GM23248 (cell line): ENCODE measurements at places on chromosomes 13 and 19.

DNA sequence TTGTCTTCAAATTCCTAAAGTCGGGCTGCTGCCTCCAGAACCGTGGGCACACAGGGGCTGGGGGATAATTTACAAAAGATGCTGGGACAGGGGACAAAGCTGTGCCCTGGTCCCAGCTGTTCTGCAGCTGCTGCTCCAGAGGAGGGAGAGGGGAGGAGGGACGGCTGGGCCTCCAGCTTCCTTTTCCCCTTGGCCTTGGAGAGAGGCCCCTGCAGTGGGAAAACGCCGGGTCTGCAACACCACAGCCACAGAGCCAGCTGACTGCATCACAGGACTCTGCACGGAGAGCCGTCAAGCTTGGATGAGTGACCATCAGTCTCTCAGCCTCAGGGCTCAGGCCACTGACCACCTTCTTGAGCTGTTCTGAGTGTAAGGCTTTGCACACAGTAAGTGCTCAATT is 6.1 kb downstream of the DOCK6 start:
- no peak for DNase-seq

DNA sequence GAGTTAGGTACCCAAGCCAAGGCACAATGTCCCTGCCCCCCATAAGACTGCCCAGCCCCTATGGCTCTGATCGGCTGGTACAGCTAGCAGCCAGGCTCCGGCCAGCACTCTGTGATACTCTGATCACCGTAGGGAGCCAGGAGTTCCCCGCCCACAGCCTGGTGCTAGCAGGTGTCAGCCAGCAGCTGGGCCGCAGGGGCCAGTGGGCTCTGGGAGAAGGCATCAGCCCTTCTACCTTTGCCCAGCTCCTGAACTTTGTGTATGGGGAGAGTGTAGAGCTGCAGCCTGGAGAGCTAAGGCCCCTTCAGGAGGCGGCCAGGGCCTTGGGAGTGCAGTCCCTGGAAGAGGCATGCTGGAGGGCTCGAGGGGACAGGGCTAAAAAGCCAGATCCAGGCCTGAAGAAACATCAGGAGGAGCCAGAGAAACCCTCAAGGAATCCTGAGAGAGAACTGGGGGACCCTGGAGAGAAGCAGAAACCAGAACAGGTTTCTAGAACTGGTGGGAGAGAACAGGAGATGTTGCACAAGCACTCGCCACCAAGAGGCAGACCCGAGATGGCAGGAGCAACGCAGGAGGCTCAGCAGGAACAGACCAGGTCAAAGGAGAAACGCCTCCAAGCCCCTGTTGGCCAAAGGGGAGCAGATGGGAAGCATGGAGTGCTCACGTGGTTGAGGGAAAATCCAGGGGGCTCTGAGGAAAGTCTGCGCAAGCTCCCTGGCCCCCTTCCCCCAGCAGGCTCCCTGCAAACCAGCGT is 3.0 kb upstream of the KMT2B start:
- no peak for DNase-seq

DNA sequence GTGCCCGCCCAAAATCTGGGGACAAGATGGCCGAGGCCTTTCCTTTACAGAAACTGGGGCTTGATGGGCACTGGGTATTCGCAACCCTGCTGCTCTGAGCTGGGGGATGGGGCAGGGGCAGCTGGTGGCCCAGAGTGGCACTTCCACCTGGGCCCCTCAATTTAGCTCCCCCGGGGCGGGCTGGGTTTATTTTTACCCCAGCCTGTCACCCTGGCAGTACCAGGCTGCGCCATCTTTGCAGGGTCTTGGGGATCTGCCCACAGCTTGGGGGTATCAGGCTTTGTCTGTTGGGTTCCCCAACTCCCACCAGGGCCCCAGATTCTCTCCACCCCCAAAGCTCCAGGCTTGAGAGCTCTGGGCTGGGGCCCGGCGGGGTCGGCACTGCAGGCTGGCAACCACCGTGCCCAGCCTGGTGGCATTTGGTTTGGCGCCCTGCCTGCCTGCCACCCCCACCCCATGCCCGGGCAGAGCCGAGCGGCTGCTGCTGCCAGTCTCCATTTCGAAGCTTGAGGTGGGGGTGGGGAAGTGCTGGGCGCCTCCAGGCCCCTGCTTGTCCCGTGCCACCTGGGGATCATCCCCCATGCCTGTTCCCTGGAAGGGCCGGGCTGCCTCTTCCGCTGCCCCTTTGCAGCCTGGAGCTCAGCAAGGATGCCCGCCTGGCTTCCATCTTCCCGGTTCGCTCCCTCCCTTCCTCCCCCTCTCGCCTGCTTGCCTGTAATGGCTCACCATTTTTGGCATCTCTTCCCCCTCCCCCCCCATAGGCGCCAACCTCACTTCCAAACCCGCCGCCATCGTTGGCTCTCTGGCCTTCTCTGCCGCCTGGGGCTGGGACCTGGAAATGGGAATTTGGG is 11.4 kb downstream of the NFIX start:
- DNase-seq: peak; percentile 54

DNA sequence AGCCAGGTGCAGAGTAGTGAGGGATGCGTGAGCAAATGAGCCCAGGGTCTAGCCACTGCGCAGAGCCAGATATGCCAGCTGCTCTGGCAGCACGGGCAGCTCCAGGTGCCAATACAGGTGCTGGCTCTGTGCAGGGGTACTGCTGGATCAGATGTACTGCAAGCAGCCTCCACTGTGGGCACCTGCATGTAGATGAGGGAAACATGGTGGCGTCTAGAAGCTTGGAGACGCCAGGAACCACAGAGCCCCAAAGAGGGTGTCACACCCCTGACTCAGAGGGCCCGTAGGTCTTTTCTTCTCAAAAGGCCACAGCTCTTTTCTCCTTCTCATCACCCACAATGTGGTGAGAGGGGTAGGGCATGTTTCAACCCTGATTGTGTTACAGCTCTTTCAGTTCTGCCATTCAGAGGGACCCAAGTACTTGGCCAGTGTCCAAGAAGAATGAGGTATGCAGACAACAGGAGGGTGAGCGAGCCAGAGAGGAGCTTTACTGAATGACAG is 244.4 kb upstream of the SLITRK1 start:
- DNase-seq: no peak

GRCh38 chr13:48316826-48317510 is 13.4 kb downstream of the RB1 start:
- no peak for DNase-seq

DNA sequence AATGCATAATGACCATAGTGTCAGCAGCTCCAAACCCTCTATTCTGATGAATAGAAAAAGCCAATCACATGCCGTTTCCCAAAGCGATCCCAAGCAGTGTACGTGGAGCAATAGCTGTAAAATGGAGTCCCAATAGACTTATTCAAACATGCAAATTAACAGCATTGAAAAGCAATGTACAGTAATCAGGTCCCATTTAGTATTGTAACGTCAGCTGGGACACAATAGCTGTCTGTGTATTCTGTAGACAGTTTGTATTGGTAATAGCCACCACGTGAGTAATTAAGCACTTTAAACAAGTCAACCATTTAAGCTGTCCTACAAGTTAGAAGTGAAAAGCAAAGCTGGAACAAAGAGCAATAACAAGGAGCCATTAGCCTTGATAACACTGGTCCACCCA is 698.2 kb downstream of the PCDH17 start:
- DNase-seq: no peak

- DNase-seq: peak; percentile 45
Observed at GRCh38 chr19:12841094-12841493, 2.8 kb downstream of the MAST1 start.

- no peak for DNase-seq
Observed at GRCh38 chr13:106100171-106100919, 435.1 kb downstream of the EFNB2 start.

GRCh38 chr13:63184693-63185092 is 1769.0 kb upstream of the PCDH20 start:
- peak; percentile 38 for DNase-seq

GRCh38 chr13:21938168-21938567 is 267.3 kb downstream of the FGF9 start:
- DNase-seq: peak; percentile 12

GRCh38 chr13:110133425-110134235 is 173.3 kb downstream of the COL4A1 start:
- no peak for DNase-seq

DNA sequence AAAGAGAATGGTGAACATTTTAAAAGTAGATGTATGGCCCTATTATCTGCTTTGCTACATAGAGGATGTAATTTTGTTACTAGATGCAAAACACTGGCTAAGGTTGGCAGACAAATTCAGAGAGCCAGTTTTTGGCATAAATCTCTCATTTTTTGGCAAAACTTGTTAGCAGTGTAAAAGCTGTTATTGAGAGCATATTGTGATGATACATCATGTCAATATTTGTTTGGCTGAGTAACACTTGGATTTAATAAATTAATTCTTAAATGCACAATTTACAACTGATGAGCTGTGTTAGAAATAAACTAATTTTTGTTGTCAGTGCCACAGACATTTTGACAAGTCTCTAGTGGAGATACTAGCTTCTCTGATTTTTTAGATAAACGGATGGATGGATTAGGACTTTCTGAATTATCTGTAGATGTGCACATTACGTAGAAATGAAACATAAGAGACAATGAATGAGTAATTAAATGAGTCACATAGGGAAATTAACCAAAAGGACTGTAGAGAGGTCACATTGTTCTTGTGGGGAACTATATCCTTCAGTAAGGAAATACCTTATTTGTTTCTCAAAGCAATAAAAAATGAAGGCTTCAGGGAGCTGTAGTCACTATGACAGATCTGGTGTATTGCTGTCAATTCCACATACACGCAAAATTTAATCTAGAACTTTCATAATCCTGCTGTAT is 17.4 kb downstream of the UFM1 start:
- DNase-seq: peak; percentile 75

DNA sequence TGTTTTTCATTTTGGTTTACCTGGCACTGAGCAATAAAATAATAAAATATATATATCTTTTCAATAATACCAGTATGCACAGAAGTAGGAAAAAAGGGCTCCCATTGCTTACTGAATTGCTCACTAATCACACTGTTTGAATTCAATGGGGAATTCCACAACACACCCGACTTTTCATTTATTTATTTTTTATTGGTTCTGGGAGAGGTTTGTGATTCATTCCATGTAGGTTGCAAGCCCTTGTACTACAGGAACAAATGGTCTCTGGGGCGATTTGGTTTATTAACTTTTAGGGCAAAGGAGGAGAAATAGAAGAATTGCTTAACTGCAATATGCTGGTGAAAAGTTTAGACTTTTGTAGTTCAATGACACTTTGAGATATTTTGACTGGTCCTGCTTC is 207.4 kb downstream of the DCT start:
- no peak for DNase-seq

DNA sequence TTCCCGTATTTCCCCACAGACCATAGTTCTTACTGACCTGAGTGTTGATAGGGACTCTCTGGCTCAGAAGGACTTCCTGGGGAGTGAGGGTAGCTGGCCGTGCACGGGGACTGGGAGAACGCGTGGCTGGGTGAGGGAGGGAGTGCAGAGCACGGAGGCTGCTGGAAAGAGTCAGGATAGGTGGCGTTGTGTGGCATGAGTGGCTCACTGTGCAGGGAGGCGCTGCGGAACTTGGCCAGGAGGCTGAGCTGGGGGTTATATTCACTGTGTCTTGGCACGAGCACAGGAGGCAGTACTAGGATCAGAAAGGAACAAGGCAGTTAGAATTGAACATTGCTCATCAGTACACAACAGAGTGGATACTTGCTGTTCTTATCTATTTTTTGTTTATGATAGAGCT is 47.4 kb downstream of the SMAD9 start:
- no peak for DNase-seq

GRCh38 chr19:50046649-50047503 is 21.1 kb downstream of the ZNF473 start:
- peak; percentile 71 for DNase-seq

DNA sequence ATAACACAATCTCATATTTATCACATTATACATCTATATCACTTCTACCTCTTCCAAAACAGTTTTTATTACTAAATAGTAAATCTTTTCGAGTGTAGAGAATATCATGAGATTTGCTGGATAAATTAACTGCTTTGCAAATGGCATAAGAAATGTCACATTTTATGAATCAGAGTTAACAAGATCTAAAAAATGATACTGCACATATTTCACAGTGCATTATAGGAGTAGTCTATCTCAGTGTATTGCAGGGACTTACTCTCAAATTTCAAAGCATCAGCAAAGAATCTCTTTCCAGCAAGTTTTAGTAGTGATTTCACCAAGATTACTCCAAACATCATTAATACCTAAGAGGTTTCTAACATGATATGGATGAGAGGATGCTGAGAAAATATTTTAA is 687.1 kb upstream of the SLITRK1 start:
- no peak for DNase-seq

- DNase-seq: peak; percentile 81
Observed at GRCh38 chr19:16180611-16181010, 4.6 kb upstream of the FAM32A start.

GRCh38 chr19:54208784-54209057 is 8.1 kb downstream of the RPS9 start:
- no peak for DNase-seq

DNA sequence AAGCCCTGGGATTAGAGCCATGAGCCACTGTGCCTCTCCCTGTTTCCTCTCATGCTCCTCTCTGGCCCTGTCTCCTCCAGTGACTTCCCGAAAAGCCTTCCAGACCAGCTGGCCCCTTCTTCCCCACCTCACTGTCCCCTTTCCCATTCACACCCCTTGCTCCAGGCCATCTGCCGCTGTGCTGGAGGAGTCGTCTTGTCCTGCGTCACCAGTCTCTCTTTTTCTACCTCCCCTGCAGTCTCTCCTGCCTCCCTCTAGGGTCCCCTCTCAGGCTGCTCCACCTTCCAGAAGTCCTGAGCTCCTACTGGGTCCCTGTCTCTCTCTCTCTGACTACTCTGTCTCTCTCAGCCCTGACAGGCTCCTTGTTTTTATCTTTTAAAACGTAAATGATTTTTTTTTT is 5.3 kb upstream of the FFAR1 start:
- no peak for DNase-seq
